Inflammatory macrophage treated with lipopolysaccharide for 4 hours (primary cell): ENCODE measurements at places on chromosomes 5 and 9.

DNA sequence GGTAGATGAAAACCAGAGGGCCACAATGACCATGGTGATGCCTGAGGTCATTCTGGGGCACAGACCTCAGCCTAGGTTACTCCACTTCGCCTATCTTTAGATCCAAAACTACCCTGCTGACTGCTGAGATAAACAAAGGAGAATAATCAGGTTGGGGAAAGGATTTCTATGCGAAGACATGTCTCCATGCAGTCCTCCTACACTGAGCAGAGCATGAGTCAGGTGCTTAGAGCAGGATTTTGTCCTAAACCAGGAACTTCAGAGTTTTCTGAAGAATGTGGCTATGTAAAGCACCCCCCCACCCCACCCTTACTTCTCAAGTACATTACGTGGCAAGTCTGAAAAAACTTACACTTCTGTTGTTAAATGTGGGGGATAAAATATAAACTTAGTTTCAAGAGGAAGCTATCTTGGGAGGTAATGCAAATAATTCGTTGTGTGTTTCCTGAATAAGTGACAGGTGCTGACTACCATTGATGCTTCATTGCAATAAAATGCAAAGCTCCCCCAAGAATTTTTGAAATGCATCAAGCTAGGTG lies 19.4 kb downstream of the PDCD1LG2 start:
- DNase-seq = peak; percentile 54

DNA sequence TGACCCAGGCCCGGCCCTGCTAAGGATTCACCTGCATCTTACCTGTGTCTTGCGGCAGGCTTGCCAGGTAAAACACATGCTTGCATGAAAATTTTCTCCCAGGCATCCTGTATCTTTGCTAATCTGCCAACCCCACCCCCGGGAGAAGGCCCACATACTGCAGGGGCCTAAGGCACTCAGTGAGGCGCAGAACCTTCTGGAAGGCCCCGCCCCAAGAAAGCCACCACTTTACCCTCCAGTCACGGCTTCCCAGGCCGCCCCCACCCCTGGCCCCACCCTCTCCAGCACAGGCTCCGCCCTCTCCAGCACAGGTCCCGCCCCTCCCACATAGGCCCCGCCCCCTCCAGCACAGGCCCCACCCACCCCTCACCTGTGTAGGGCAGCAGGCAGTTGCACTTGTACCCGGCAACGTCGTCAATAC lies 29.8 kb upstream of the SEC16A start:
- DNase-seq = no peak

GRCh38 chr9:70529833-70530232 lies 115.4 kb upstream of the KLF9 start:
- no peak for DNase-seq

- DNase-seq = no peak
These were observed 44.5 kb upstream of the CTSL start for GRCh38 chr9:87681271-87682061.

- no peak for DNase-seq
These were observed 676 bp upstream of the OCLN start for GRCh38 chr5:69491838-69492390.

GRCh38 chr9:18023332-18023731 lies 444.5 kb downstream of the SH3GL2 start:
- no peak for DNase-seq

DNA sequence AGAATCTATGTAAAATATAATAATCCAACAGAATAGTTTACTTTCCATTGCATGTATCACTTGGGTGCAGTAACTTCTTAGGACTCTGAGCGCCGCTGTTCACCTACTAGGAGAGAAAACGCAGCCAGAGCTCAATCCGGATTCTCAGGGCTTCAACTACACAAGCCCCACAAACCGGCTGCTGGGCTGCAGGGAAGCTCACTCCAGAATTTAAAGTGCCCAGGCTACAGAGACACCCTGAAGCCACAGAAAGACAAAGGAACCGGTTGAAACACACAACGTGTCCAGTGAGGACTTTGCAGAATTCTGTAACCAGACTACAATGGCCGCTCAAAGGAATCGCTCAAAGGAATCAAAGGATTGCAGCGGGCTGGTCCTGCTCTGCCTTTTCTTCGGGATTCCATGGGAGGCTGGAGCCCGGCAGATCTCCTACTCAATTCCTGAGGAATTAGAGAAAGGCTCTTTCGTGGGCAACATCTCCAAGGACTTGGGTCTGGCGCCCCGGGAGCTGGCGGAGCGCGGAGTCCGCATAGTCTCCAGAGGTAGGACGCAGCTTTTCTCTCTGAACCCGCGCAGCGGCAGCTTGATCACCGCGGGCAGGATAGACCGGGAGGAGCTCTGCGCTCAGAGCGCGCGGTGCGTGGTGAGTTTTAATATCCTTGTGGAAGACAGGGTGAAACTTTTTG lies at the start of gene PCDHGA10:
Gene PCDHGA10, plus strand, starts transcription at position 134 of the 686 bp plus-strand sequence. Its CDS starts 189 bp downstream, at position 323.
- peak; percentile 68 for DNase-seq

DNA sequence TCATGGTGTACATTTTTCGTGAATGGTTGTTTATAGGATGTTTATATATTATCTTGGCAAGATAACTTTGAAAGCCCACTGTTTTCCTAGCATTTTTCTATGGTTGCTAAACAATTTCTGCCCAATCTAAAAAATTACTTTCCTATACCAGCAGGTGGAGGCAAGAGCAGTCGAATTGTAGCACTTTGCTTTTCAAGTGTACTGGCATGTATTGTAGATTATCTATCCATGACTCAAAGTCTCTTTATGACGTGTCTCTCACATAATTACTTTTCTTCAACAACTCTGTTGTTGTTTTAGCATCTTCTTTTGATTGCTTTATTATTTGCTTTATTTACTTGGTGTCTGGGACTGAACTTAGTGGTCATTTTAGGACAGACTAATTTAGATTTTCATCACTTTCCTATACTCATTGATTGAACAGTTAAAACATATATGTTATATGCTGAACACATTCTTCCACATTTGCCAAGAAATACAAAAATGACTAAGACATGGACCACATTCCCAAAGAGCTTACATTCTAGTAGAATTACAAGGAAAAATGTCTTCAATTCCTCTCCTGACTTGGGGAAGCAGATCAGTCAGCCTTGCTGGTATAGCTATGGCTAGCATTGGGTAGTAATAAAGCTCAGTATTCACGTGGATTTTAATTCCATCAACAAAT lies 20.7 kb downstream of the NLN start:
- peak; percentile 69 for DNase-seq

- no peak for DNase-seq
These were observed 62.7 kb downstream of the PCSK5 start for GRCh38 chr9:75953218-75953617.

GRCh38 chr5:58961631-58962280 lies 378.9 kb downstream of the RAB3C start:
- no peak for DNase-seq

GRCh38 chr5:26054594-26054993 lies 983.8 kb downstream of the CDH9 start:
- DNase-seq = no peak

- DNase-seq = no peak
These were observed 77.5 kb upstream of the ZNF169 start for GRCh38 chr9:94181408-94182181.

GRCh38 chr9:105305856-105306255 lies 61.4 kb downstream of the SLC44A1 start:
- DNase-seq = peak; percentile 62

DNA sequence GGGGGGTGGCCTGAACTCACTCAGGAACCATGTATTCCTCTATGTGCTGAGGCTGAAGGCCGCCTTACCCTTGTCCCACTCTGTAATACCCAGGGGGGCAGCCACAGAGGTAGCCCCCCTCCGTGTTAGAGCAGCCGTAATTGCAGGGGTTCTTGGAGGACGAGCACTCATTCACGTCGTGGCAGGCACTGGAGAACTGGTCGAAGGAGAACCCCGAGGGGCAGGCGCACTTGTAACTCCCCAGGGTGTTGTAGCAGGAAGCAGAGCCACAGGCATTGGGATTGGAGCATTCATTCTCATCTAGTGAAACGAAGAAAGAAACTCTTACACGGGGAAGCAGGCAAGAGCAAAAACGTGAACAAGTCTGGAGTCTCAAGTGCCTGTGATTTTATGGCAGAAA lies 179.8 kb downstream of the SLC12A2 start:
- DNase-seq = no peak

DNA sequence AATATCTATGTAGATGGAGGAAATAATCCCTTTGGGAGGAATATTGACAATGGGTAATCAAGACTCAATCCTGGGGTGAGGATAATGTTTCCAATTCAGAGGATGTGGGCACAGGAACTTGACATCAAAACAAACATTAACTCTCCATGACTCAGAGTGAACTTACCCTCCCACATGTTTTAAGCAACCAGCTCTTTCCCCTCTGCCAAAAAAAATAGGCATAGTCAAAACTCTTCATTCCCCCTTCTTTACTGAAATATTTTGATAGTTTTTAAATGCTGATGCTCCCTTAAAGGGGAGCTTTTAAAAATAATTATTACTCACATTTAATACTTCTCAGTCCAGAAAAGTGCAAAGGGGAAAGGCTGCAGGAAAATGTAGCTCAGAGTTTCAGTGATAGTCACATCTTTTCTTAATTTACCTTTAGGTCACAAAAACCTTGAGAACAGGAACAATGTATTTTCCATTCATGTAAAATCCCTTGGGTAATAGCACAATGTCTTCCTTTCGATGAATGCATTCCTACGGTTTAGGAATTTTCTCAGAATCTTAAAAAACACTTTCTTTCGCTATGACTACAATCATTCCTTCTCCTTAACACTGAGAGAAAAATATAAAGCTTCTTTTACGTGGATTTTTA lies 298.4 kb upstream of the GRAMD2B start:
- DNase-seq = no peak

DNA sequence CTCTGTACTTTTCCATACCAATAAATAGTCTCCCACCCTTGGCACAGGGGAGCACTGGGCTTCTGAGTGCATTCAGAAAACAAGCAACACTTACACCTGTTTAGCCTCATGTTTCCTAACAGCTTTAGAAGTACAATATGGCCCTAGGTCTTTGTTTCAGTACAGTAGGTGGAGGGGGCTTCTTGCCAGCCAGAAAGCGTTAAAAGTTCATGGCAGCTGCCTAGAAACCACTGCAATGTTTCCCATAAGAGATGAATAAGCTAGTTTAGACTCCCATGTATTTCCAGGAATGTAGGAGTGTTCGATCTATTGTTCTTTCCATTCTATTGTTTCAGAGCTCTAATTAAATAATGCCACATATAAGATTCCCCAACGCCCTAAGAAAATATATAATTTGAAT lies 444.8 kb downstream of the ARHGEF28 start:
- DNase-seq = no peak

DNA sequence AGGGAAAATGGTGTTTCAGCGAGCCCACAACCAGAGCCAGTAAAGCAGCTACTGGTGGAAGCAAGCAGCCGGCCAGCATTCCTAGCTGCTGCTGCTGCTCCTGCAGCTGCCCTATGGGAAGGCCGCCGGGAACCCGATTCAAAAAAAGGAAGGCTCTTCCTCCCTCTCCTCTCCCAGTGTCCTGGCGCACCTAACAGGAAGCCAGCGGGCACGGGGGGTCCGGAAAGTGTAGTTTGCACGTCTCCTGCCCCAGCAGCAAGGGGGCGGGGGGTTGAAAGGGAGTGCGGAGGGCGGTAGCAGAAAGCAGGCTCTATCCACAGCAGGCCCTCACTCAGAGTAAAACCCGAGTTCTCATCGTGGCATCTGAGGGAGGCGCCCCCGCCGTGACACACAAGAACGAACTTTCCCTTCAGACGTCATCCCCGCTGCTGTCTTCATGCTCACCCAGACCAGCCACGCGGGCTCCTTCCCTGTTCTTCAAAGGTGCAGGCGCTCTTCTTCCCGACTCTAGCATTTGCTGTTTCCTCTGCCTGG lies 16.5 kb downstream of the GRXCR2 start:
- DNase-seq = peak; percentile 71

GRCh38 chr5:135471726-135472125 lies 19.6 kb upstream of the TIFAB start:
- DNase-seq = no peak

DNA sequence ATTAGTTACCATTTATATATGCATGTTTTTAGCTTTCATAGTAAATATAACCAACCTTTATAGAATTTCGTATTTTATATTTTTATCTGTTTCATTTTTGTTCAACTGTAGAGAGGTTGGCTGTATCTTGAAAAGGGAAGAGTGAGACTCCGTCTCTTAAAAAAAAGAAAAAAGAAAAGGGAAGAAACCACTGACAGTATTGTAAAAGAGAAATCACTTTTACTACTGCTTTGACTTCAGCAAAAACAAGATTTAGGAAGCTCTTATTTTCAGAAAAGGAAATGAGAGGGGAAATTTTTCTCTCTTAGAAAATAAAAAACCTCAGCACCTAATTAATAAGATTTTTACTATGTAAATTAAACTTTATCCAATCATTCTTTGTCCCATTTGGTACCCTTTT lies 14.4 kb downstream of the POLK start:
- peak; percentile 72 for DNase-seq

DNA sequence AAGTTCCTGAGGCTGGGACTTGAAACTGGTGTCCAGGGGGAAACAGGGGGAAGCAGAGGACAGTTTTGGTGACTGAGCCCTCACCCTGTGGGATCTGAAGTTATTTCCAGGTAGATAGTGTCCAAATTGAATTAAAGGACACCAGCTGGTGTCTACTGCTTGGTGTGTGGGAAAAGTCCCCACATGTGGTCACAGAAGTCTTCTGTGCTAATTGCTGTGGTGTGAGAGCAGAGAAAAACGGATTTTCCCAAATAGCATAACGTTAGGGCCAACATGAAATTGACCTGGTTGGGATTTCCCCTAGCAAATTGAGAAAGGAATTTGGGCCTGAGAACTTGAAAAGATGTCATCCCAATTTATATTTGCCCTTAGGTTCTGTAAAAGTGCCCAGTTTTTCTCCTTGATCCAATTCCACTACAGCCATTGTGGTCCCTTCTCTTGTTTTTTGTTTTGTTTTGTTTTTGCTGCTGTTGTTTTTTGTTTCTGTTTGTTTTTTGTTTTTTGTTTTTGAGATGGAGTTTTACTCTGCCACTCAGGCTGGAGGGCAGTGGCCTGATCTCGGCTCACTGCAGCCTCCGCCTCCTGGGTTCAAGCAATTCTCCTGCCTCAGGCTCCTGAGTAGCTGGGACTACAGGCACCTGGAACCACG lies 5.6 kb upstream of the STARD4 start:
- DNase-seq = peak; percentile 91

DNA sequence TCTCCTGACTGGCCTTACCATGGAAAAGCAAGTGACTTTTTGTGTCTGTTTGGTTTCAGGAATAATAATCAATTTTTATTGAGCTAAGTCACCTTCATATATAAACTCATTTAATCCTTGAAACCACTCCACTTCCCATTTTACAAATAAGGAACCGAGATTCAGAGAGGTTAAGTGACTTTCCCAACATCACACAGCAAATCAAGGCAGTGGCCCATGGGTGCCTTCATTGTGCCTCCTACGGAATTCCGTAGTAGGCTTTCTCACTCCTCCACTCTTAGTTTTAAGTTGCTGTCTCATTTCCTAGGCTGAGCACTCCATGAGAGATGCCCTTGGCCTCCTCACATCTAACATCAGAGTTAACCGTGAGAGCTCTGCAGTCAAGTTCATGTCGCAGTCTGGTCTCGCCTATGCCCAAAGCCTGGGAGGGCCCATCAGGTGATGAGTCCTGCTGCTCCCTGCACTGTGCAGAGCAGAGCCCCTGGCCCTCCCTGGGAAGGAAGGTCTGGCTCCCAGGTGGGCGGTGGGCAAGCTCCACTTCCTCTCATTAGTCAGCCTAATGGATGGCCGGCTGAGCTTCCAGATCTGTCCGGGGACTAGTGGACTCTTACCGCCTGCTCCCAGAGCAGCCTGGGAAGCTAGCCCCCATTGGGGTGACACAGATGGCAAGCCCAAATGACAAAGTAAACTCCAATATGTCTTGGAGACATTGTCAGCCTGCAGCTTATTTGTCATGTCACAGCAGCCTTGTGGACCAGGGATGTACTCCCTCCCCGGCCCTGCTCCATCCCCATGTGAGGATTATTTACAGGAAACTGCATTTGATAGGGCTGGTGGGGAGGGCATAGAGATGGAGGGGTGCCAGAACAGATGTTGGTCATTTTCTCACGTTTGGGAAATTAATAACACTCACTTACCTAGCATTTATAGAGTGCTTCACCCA lies 123.4 kb downstream of the MVB12B start:
- DNase-seq = no peak
